ENCODE measurements at places on chromosomes 5 and 9.
A peak's percentile ranks its signal among the peaks of the same experiment; 100 is the strongest.

GRCh38 chr5:80592105-80592504, 22.0 kb upstream of the ANKRD34B start:
- no peak for DNase-seq

- no peak for DNase-seq
Measured at GRCh38 chr5:143200781-143201398, 202.6 kb downstream of the NR3C1 start.

GRCh38 chr5:30183795-30184194, 1009.7 kb upstream of the CDH6 start:
- no peak for DNase-seq

DNA sequence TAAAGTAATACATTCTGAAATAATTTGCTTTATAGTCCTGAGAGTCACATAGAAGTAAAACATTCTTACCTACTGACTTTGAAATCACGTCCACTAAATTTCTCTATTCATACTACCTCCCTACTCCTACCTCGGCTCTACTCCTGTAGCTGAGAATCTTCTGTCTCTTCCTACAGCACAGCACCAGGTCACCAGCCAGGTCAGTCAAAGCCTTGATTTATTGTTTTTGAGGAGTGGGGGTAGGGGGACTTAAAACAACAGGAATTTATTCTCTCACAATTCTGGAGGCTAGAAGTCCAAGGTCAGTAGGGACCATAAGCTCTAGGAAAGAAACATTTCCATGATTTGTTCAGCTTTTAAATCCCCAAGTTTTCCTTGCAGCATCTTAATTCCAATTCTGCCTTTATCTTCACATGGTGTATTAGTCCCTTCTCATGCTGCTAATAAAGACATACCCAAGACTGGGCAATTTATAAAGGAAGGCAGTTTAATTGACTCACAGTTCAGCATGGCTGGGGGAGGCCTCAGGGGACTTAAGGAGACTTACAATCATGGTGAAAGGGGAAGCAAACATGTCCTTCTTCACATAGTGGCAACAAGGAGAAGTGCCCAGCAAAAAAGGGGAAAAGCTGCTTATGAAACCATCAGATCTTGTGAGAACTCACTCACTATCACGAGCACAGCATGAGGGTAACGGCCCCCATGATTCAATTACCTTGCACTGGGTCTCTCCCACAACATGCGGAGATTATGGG, 49.6 kb upstream of the CCNG1 start:
- no peak for DNase-seq

DNA sequence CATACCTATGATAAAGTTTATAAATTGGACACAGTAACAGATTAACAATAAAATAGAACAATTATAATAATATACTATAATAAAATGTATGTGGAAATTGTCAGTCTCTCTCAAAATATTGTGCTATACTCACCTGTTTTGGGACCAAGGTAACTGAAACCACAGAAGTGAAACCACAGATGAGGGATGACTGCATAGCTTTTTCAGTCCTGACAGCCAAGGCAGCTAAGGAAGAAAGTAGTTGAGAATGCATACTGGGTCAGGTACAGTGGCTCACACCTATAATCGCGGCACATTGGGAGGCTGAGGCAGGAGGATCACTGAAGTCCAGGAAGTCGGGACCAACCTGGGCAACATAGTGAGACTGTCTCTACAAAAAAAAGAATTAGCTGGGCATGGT, 8.9 kb downstream of the SRP19 start:
- DNase-seq, result no peak

GRCh38 chr5:157718519-157718918, 12.7 kb upstream of the THG1L start:
- DNase-seq, result no peak

GRCh38 chr5:119926301-119926700, 296.9 kb downstream of the FAM170A start:
- no peak for DNase-seq

GRCh38 chr5:66713998-66714397, 117.8 kb downstream of the MAST4 start:
- no peak for DNase-seq

DNA sequence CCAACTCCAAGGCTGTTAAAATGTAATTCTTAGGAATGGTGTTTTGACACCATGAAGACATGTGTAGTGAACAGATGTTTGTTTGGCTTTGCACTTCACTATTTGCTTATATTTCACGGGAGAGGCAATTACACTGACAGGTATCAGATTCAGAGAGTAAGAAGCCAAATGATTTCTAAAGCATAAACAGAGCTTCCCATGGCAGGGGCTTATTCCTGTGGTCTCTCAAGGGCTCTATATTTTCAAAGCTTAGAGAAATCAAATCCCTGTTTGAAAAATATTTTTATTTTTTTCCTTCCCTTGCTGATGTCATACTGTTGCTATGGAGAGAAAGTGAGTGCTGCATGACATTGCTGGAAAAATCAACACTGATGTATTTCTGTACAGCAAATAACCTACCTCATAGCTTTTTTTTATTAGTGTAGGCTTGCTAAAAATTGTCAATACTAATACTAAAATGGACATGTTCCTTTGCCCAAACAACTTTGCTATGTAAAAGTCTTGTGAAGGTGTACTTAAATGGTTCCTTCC, 161.4 kb downstream of the GIN1 start:
- DNase-seq, result no peak

- DNase-seq, result no peak
Measured at GRCh38 chr5:135976216-135976615, 21.4 kb upstream of the LECT2 start.

GRCh38 chr9:5714501-5715401, 85.8 kb downstream of the RIC1 start:
- DNase-seq, result no peak

DNA sequence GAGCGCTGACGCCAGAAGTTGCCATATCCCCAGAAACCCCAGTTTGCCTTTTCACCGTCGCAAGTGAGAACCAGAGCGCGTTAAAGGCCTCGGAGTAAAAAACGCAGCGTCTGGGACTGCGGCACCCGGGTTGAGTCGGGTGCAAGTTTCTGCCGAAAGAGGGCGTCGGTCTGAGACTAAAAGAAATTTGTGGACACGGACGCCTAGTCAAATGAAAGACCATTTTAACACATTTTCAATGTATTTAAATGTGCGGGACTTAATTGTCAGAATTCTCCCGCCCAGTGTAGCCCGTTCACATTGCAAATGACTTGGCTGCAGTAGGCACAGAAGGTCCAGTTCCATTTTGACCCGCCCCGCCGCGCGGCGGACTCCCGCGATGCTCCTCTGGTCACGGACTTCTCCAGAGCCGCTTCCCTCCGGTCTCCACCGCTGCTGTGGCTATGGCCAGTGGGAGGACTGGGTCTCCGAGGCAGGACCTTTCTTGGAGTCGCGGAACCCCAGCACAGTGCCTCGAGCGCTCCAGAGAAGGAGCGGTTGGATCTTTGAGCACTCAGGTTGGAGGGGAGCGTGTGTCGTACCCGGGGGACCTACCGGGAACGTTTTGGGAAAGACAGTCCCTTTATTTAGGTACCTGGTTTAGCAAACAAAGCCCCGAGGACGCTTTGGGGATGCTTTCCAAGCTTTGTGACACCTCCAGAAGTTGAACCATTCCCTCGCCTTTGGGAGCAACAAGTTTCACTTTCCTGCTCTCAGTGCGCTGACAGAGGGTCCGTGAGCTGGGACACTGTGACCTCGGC, 1.2 kb upstream of the NPR3 start:
- DNase-seq, result no peak

GRCh38 chr9:91536211-91536691, 112.6 kb upstream of the NFIL3 start:
- DNase-seq, result no peak

DNA sequence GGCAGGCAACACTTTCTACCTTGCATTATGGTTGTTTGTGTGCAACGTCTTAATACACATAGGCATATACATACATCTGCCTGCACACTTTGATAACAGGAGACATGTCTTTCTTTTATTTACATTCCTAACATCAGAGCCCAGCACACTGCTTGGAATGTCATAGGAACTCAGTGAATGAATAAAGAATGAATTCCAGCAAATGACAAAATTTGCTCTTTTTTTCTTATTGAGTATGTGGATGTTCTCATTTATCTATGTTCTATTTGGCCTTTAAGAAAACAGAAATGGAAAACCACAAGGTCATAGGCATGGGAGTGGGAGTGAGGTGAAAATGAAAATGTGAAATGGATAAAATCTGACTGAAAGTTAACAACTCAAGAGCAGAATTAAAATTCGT, 36.3 kb upstream of the PALM2AKAP2 start:
- no peak for DNase-seq

DNA sequence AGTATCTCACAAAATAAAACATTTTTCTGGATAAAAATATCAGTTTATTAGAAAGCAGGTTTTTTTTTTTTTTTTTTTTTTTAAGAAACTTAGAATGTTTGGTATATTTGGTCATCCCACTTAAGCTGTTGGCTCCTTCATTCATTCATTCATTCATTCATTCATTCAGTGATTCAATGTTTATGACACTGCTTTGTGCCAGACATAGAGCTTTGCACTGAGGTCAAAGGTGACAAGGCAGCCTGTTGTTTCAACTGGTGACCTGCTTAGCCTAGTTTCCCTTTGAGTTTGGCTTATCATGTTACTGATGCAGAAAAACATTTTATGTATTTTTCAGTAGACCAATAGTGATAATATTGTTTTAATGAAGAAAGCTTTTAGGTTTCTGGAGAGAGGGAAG, 23.5 kb downstream of the CPEB4 start:
- no peak for DNase-seq

DNA sequence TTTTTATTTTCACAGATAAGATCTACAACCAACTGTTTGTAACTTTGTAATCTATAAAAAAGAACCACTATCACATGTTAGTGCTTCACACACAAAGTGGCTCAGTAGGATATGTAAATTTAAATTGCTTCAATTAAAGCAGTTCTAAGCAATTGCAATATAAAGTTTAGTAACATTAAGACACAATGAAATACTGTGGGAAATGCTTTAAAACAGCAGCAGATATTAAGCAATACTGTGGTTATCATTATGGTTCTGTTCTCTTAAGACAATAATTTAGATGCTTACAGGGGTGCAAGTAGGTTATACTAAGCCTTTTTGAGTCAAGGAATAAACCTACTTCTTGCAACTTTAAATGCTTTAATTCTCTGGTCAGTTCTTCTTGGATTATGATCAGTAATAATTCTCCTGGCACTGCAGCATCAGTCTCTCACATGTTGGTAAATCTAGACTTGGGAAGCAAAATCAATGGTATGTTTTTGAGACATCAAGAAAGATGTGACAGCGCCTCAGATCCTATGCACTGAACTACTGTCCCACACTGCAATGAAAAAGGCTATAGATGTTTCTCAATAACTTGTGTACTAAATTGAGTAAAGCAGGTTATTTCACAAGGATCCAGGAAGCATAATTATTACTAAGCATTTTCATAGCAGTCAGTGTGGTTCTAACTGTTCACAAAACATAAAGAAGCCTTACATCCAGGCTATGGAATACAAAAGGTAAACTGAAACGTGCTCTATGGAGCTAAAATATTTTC, 338.7 kb upstream of the PDE4D start:
- DNase-seq, result no peak

GRCh38 chr5:132007399-132008162, 3.9 kb downstream of the ACSL6 start:
- peak; percentile 43 for DNase-seq

- DNase-seq, result no peak
Measured at GRCh38 chr5:142746532-142747433, 23.4 kb upstream of the ARHGAP26 start.

DNA sequence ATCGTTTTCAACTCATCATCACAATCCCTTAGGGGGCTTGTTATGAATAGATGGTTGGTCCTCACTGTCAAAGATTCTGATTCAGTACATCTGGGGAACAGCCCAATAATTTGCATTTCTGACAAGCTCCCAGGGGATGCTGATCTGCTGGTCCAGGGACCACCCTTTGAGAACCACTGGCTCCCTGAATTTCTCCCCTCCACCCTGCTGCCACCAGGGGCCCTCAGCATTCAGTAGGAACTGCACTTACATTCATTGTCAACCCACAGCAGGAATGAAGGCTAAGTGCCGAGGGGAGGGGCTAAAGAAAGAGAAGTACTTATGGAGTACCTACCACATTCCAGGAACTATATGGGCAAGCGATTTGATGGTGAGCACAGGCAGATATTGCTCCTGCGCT, 85.9 kb downstream of the BOD1 start:
- no peak for DNase-seq

- DNase-seq, result no peak
Measured at GRCh38 chr9:14956208-14956607, 46.0 kb upstream of the FREM1 start.

DNA sequence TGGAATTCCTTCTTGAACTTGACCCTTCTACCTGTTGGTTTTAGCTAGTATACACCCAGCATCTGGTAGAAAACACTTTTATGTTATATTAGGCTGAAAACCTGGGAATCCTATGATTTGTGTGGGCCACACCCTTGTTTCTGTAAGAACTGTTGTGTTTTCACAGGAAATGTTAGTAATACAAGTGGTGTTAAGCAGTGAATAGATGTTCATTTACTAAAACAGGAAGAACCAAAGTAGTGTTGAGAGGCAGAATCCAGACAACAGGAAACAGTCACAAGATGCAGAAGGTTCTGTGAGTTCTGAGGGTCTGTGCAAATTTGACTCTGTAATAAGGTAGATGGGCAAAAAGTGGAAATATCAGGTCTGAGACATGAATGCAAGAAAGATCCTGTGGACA, 73.0 kb upstream of the RAI14 start:
- no peak for DNase-seq

DNA sequence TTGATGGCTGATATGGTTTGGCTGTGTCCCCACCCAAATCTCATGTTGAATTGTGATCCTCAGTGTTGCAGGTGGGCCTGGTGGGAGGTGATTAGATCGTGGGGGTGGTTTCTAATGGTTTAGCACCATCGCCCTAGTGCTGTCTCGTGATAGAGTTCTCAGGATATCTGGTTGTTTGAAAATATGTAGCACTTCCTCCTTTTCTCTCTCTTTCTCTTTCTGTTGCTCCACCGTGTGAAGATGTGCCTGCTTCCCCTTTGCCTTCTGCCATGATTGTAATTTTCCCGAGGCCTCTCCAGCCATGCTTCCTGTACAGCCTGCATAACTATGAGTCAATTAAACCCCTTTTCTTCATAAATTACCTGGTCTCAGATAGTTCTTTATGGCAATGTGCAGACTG, 111.6 kb downstream of the SREK1 start:
- DNase-seq, result no peak

DNA sequence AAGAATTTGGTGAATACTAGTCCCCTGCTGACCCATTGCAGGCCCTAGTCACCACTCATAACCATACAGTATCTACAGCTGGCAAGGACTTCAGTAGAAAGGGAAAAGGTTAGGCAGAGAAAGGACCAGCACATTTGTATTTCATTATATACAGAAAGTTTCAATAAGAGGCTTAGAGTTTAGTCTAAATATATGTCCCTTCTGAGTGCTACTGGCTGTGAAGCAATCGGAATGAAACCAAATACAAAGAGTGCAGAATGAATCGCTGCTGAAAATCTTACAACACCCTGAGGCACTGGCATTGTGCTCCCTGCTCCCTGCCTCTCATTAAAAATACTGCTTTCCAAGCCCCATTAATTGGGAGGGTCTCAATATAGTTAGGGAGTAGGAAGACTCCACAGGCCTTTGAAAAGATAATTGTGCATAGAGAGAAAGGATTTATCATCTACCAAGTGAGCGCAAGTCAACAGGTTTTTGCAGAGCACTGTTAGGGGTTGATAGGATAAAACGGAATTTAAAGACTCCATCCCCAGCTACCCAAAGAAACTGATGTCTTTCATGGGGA, 110.8 kb downstream of the SLC1A3 start:
- no peak for DNase-seq

GRCh38 chr9:109143881-109144562, 23.0 kb downstream of the FRRS1L start:
- DNase-seq, result no peak
